ENCODE measurements at places on chromosomes 7 and 10. TPM values are rescaled to one million over a fixed set of nuclear protein-coding genes. Genes with fewer than 3 reads are reported as not detected.
A peak's percentile ranks its signal among the peaks of the same experiment; 100 is the strongest.

- DNase-seq: no peak
Observed at GRCh38 chr10:94097656-94098055, 103.9 kb downstream of the PLCE1 start.

DNA sequence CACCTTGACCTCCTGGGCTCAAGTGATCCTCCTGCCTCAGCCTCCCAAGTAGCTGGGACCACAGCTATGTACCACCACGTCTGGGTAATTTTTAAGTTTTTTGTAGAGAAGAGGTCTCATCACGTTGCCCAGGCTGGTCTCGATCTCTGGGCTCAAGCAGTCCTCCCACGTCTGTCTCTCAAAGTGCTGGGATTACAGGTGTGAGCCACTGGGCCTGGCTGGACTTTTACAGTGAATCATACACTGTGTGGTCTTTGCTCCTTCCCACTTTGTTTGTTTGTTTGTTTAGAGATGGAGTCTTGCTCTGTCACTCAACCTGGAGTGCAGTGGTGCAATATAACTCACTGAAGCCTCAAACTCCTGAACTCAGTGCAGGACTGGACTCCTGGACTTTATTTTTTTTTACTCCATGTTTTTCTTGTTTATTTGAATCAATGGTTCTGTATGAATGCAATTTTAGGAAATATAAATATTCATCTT lies 12.5 kb downstream of the PPIA start:
- DNase-seq: no peak

GRCh38 chr10:97065686-97066660 lies 119.8 kb downstream of the SLIT1 start:
- DNase-seq: no peak

- DNase-seq: peak; percentile 12
Observed at GRCh38 chr10:120048391-120048790, 155.9 kb downstream of the SEC23IP start.

GRCh38 chr7:130791746-130792145 lies 57.7 kb upstream of the KLF14 start:
- DNase-seq: peak; percentile 20

HSPA14 gene
- polyA plus RNA-seq: 14.0 TPM
